AG09319 (cell line): ENCODE measurements at places on chromosomes 1 and 21.

DNA sequence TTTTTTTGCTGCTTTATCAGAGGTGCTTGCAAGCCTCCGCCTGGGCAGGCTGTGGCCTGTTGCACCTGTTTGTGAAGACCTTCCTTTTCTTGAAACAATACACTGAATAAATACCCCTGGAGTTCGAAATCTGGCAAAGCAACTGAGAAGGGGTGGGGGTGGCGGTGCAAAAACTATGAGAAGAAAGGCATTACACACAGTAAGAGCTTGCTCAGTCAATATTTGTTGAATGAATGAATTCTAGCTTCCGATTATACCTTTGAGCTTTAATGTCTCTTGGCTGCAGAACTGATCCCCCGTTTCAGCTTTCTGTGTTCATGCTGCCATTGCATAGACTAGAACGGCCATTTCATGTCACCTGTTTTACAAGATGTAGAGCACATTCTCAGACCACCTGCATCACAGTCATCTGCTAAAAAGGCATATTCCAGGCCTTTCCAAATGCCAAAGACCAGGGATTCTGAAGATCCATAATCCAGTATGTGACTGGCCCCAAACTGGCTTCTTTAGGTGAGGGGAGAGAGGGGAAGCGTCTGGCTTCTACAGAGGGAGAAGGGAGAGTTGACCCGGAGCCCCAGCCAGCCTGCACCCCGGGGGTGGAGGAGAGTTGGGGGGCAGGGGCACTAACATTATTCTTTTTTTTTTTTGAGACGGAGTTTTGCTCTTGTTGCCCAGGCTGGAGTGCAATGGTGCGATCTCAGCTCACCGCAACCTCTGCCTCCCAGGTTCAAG lies 111.5 kb downstream of the ETS2 start:
- no peak for DNase-seq

DNA sequence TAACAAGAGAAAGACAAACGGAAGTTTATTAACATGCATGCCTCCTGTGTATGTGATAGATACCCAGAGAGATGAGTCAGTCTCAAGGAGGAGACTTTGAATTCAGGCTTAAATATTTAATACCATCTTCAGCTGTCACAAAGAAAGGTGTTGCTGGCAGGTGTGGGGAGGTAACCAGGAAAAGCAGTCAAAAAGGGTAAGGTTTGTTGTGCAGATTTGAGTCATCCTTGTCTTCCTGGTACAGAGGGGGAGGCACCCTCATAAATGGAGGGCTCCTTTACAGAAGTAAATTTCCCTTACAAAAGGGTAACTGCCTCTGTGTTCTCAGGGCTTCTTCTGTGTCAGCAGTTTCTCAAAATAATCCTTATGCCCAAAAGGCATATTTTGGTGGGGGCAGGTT lies 75.2 kb upstream of the B3GALT5 start:
- DNase-seq, result no peak

DNA sequence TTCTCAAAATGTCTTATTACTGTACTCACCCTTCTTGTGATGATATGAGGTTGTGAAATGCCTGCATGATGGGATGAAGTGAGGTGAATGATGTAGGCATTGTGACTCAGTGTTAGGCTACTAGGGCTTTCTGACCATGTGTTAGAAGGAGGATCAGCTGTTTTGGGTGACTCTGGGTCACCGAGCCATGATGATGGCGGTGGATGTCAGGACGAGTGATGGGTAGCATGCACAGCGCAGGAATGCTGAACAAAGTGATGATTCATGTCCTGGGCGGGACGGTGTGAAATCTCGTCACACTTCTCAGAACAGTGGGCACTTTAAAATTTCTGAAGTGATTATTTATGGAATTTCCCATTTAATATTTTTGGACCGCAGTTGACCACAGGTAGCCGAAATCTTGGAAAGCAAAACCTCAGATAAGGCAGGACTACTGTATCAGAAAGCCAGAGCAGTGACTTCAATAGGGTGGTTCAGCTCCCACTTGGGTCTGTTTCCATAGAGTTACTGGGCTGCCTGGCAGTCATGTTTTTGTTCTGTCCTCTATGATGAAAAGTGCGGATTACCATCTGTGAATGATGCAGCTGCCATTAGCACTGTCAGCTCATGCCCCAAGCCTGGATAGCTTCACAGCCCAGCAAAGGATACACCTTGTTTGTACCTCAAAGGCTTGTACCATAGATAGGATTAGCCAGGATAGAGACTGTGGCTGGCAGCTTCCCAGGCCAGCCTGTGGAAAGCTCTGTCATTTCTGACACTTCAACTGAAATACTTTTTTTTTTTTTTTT lies 26.6 kb downstream of the IL6R start:
- DNase-seq, result peak; percentile 54

- no peak for DNase-seq
These were observed 16.6 kb downstream of the LDLRAD2 start for GRCh38 chr1:21828506-21829210.

DNA sequence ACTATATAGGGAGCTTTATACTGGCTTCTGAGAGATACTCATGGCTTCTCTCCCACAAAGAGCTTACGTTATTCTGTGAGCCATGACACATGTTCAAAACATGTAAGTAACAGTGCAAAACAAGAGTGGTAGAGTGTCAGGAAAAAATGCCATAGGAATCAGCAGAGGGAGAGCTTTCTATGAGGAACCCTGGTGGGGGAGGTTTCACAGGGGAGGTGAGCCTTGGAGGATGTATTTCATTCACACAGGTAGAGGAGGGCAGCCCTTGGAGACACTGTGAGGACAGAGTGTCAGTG lies 72.7 kb upstream of the LYST start:
- no peak for DNase-seq

DNA sequence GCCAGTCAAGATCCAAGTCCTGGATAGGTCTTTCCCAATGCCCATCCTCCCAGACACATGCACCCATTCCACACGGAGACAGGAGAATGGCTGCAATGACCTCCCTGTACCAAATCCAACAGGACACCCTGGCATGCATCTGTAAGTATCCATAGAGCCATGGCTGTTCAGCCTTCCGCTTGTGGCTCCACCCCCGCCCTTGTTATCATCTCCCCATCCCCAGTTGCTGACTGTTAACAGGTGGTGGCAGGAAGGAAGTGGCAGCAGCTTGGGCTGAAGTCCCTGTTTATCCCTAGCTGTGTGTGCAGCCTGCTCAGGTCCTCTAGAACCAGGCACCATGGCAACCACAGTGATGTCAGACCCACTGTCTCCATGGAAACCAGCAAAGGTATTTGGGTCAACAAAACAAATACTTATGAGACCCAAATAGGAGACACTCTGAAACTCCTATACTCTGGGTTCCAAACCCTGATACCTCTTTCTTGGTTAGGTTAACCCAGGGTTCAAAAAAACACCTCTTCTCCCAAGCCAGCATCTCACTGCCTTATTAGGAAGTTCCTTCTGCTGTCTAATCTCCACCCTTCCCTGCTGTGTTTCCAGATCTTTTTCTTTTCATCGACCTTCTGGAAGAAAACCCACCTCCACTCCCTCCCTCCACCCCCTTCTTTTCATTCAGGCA lies 721 bp downstream of the PBXIP1 start:
- DNase-seq, result peak; percentile 35

GRCh38 chr1:108075055-108075454 lies 110.1 kb upstream of the VAV3 start:
- DNase-seq, result no peak

DNA sequence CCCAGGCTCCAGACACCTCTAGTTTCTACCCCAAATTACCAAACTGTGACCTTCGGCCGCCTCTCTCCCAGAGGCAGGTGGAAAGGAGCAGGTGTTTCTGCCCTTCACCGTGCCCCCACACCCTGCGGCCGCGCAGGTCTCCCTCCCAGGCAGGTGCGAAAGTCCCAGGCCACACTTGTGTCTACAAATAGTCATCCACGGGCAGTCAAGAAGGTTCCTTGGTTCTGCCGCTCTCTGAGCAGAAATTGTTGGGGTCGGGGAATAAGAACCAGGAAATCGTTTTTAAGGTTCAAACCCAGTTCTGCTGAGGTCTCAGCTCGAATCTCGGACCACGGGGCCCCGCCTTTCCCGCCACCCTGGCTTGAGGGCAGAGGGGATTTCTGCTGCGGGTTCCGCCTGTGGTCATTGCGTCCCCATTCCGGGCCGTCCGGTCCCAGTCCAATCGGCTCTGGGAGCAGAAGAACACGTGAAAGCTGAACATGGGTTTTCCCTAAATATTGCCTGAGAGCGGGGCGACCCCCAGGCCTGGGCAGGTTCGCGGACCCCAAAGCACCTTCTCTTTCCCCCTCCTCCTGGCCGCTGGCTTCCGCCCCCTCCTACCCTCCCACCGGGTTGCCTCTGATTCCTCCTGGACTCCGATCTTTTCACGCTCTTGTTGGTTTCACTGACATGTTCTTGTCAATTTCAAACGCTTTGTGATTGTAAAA lies 1.2 kb upstream of the ATF3 start:
- no peak for DNase-seq

DNA sequence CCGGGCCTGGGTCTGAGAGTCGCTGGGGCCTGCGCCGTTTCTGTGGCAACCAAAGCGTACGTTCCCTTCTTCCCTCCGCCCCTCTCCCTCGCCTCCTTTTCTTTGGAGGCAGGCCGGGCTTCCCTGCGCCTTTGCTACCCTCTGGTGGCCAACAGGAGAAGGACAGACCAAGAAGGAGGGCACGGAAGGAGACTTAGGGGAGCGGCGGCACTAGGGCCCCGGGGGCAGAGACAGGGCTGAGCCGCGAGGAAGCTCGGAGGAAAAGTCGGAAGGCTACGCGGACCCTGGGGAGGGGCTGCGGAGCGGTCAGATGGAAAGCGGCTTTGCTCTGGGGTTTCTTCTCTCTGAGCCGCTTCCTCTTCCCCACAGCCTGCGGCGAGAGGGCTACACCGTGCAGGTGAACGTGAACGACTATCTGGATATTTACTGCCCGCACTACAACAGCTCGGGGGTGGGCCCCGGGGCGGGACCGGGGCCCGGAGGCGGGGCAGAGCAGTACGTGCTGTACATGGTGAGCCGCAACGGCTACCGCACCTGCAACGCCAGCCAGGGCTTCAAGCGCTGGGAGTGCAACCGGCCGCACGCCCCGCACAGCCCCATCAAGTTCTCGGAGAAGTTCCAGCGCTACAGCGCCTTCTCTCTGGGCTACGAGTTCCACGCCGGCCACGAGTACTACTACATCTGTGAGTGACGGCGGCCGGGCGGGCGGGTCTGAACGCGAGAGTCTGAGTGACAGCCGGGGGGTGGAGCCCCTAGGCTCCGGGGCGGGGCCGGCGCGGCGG lies 6.3 kb downstream of the EFNA3 start:
- DNase-seq, result peak; percentile 79

DNA sequence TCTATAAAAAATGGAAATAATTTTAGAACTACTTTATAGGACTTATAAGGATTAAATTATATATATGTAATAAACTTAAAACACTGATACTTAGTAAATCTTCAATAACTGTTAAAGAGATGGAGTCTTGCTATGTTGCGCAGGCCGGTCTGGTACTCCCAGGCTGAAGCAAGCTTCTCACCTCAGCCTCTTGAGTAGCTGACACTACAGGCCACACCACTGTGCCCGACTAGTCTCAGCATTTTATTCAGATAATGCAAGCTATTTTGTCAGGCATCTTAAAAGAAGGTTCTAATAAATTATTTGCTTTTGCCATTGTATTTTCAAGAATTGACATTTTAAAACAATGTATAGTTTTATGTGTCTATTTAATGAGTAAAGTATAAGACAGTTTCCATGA lies 20.8 kb downstream of the CNST start:
- DNase-seq, result no peak

GRCh38 chr21:30102871-30103270 lies 63.7 kb downstream of the CLDN17 start:
- DNase-seq, result no peak

DNA sequence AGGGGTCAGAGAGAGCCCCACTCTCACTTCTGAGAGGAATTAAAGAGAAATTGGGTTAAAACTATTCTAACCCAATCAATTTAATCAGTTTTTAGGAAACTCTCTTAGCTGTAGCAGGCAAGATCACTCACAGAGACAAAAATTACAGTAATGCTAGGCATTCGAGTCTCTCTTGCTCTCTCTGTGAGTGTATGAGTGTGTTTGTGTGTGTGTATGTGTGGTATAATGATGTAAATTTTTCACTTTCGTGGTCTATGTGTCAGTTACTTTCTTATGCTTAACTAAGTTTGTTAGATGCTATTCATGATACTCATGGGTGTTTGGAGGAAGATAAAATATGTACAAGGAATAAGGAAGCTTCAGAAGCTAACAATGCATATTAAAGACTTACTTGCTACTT lies 131.3 kb downstream of the FASLG start:
- no peak for DNase-seq

- no peak for DNase-seq
These were observed 77.7 kb upstream of the ADAM30 start for GRCh38 chr1:119974013-119974412.

GRCh38 chr1:223776075-223776814 lies 63.9 kb downstream of the CAPN2 start:
- DNase-seq, result no peak

DNA sequence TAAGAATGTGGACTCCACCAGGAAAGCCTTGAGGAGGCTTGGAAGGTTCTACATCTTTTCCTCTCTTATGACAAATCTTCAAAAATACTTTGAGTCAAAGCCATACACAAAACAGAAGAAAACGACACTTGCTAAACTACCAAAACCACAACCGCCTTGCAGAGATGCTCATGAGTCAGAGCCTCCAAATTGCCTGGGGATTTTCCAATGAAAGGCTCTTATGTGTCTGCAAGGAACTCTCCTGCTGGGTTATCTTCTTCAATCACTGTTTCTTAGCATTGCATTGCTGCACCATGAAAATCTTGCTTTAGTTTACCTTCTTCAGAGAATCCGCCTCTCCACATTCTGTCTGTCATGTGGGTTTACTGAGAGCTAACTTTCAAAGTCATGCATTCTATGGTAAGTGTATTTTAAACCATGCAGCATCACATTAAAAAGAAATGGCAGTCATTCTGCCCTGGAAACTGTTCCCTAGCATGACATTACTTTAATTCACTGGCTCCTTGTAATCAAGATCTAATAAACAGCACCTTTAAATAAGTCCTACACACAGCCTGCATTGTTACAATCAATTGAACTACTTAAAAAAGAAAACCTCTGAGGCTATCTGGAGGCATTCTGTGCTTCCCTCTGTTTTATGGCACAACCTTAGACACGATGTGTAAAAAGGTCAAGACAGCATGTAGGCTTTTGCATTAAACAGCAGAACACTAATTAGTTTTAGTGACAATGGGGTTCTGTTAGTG lies 210.0 kb upstream of the FOXD3 start:
- no peak for DNase-seq

DNA sequence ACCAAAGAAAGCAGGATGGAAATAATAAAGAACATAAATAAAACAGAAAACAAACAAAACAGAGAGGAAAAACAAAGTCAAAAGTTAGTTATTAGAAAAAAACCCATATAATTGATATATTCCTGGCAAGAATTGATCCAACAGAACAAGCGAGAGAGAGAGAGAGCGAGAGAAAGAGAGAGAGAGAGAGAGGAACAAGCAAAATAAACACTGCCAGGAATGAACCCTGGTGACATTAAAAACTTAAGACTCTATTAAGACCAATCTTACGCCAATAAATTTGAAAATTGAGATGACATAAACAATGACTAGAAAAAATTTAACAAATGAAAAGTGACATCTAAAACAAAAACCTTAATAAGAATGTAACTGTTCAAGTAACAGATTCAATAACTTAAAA lies 64.1 kb downstream of the COP1 start:
- DNase-seq, result no peak

- DNase-seq, result no peak
These were observed 7.1 kb downstream of the RHOU start for GRCh38 chr1:228742281-228742860.
